ENCODE measurements at places on chromosomes 16 and 17.

DNA sequence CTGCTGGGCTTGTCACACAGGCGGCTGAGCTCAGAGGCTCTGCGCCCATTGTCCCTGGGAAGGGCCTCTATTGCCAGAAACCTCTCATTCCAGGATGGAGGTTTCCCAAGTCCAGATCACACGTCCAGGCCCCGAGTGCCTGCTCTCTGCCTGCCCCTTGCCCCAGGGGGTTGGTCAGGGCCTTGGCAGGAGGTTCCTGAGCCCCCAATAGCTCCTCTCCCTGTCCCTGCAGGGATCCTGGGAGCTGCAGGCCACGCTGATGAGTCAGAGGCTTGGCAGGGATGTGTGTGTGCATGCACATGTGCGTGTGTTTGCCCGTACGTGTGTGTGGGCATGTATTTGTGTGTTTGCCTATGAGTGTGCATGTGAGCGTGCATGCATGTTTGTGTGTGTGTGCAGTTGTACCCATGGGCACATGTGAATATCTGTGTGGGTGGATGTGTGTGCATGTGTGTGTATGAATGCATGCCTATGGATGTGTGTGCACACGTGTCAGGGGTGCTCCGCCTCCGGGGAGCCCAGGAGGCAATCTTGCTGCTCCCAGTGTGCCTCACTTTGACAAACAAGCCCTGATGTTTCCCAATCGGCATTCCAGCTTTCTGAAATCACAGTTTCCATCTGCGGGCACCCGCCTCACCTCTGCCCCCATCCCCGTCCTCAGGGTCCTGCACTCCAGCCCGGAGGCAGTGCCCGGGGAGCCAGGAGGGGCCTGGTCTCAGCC is 98.4 kb upstream of the GSE1 start:
- peaks cover 46% of the 10 kb centered on the region for H3K4me1 ChIP-seq
- H3K27me3 ChIP-seq, result no peaks in the 10 kb centered on the region
- H3K27ac ChIP-seq, result peak overlapping the region; percentile 85
- peaks cover 11% of the 10 kb centered on the region for H3K36me3 ChIP-seq

DNA sequence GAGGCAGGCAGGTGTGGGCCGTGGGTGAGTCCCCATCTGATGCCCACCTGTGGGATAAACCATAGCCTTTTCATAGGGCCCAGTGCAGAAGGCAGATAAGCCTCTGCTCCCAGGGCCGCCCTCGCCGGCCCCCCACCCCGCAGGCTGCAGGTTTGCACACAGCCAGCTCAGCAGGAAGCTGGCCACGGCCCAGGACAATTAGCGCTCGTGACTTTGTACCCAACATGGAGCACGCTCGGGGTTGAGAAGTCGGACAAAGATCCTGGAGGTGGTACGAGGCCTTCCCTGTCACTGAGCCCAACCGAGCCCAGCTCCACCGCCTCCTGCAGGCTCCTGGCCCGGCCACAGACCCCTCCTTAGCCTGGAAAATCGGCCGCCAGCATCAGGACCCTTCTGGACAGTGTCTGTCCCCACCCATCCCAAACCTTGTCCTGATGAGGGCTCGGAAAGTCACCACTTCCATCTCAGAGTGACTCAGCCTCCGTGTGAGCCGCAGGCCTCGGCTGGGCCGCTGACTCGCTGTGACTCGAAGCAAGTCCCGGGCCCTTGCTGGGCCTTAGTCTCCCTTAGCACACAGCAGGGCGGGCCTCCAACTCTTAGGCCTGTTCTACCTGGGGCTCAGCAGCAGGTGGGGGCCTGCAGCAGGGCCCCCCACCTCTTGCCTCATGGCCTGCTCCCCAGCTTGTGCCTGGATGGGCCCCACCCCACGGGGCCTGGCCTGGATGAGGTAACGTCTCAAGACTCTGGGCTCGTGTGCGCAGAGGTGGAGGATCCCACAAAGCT is 22.7 kb downstream of the FAM83G start:
- H3K27ac ChIP-seq, result peak overlapping the region; percentile 72
- peaks cover 14% of the 10 kb centered on the region for H3K36me3 ChIP-seq
- peaks cover 48% of the 10 kb centered on the region for H3K4me1 ChIP-seq
- no peaks in the 10 kb centered on the region for H3K27me3 ChIP-seq

DNA sequence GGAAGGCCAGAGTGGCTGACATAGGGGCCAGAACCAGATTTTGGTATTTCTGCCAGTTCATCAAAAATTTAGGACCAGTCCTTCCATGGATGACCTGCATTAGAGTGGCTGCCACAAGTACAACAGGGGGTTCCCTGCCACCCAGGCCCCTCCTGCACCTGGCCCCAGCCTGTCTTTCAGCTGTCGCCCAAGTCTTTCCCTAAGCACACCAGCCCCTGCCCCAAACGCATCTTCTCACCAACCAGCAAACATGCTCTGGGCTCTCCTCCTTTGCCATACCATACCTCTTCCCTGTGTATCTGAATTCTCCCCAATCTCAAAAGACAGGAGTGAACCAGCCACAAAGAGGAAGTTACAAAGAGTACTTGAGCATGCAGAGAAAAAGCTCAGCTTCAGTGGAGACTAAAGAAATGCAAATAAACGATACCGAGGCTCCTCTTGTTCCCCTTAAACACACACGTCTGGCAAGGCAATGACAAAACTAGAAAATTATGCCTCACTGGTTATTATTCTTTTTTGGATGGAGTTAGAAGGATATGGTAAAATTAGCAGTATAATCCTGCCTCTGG is 130.6 kb downstream of the DYNLRB2 start:
- no peaks in the 10 kb centered on the region for H3K4me1 ChIP-seq
- H3K27me3 ChIP-seq, result no peaks in the 10 kb centered on the region
- DNase-seq, result no peak
- H3K27ac ChIP-seq, result no peak overlapping the region
- no peaks in the 10 kb centered on the region for H3K36me3 ChIP-seq
- no peak overlapping the region for H3K4me3 ChIP-seq

- H3K4me3 ChIP-seq, result no peak overlapping the region
- peaks cover 34% of the 10 kb centered on the region for H3K4me1 ChIP-seq
- no peak for DNase-seq
- H3K27ac ChIP-seq, result no peak overlapping the region
- H3K27me3 ChIP-seq, result peaks cover 84% of the 10 kb centered on the region
- H3K36me3 ChIP-seq, result no peaks in the 10 kb centered on the region
Observed at GRCh38 chr16:12899529-12900143, 1.8 kb upstream of the SHISA9 start.

GRCh38 chr17:7313088-7313889 is 1.9 kb downstream of the GPS2 start:
- H3K27ac ChIP-seq, result no peak overlapping the region
- no peak for DNase-seq
- no peaks in the 10 kb centered on the region for H3K27me3 ChIP-seq

- H3K4me3 ChIP-seq, result no peak overlapping the region
- H3K4me1 ChIP-seq, result peaks cover 21% of the 10 kb centered on the region
- DNase-seq, result no peak
- no peak overlapping the region for H3K27ac ChIP-seq
- no peaks in the 10 kb centered on the region for H3K36me3 ChIP-seq
Observed at GRCh38 chr16:85753976-85754375, 3.1 kb upstream of the C16orf74 start.

DNA sequence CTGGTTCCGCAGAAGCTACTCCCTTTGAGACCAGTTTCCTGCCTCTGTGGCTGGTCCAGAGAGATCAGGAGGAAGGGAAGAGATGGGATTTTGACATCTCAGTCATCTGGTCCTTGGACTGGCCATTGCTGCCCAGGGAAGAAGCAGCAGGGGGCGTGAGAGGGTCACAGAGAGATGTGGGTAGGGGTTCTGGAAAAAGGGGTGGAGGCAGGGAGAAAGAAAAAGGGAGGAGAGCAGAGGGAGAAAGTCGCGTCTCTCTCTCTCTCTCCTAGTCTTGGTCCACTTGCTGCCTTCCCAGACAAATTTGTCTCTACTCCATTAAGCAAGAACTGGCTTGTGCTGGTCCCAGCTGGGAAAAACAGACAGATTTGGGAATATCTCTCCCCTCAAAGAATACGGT is 4.4 kb downstream of the SHBG start:
- no peak overlapping the region for H3K27ac ChIP-seq
- H3K36me3 ChIP-seq, result no peaks in the 10 kb centered on the region
- DNase-seq, result peak; percentile 66
- H3K27me3 ChIP-seq, result peaks cover 6% of the 10 kb centered on the region

DNA sequence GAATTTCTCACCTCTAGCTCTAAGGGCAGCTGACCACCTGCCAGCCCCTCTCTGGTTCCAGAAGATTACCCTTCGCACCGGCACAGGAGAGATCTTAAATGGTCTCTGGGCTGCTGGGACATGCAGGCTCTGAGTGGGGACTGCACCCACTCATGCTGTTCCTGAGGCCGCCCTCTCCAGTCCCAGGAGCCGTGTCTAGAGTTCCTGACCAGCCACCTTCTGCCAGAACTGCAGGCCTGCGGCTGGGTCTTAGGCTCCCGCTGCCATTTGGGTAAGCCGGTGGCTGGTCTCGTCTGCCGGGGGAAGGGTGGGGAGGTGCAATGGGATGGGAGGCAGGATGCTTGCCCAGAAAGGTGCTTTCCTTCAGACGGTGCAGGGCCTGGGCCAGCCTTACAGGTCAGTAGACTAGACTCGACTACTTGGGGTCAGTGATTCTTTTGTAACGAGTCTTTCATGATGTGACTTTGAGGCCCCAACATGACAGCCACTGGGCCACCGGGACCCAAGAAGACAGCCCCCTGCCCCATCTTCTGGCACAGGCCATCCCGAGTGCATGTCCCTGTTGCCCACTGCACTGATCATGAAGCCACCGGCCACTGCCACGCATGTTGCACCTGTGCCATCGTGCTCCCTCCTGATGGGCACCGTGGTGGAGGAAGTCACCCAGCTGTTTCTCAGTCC is 26.4 kb downstream of the B9D1 start:
- H3K4me1 ChIP-seq, result peaks cover 26% of the 10 kb centered on the region
- H3K36me3 ChIP-seq, result peaks cover 40% of the 10 kb centered on the region
- H3K4me3 ChIP-seq, result no peak overlapping the region
- DNase-seq, result no peak

DNA sequence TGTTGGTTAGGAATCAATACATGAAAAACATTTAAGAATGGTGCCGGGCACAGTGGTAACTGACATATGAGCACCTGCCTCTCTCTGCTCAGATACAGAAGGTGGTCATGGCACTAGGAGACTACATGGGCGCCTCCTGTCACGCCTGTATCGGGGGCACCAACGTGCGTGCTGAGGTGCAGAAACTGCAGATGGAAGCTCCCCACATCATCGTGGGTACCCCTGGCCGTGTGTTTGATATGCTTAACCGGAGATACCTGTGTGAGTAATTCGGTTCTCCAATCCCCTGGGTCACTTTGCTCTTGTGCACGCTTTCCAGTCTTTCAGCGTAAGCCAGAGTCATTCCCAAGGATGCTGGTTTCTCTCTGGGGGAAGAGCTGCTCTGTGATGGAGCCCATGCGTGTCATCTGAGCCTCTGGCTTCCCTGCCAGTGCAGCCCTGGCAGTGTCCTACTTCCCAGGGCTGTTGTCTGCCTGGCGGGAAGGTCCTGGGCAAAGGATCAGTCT is 3.0 kb upstream of the CD68 start:
- no peak overlapping the region for H3K27ac ChIP-seq
- no peak overlapping the region for H3K4me3 ChIP-seq
- H3K36me3 ChIP-seq, result peaks cover 71% of the 10 kb centered on the region
- H3K4me1 ChIP-seq, result peaks cover 28% of the 10 kb centered on the region
- no peak for DNase-seq

GRCh38 chr16:11260596-11260966 is 4.6 kb upstream of the SOCS1 start:
- no peaks in the 10 kb centered on the region for H3K27me3 ChIP-seq
- no peak overlapping the region for H3K4me3 ChIP-seq
- no peak for DNase-seq

GRCh38 chr16:84947996-84948850 is 63.1 kb downstream of the ZDHHC7 start:
- no peak overlapping the region for H3K27ac ChIP-seq
- no peak for DNase-seq
- H3K27me3 ChIP-seq, result peaks cover 9% of the 10 kb centered on the region

GRCh38 chr16:89378947-89379771 is 111.2 kb downstream of the ANKRD11 start:
- H3K27me3 ChIP-seq, result no peaks in the 10 kb centered on the region
- peak overlapping the region; percentile 61 for H3K4me3 ChIP-seq
- H3K4me1 ChIP-seq, result peaks cover 31% of the 10 kb centered on the region
- H3K27ac ChIP-seq, result no peak overlapping the region

DNA sequence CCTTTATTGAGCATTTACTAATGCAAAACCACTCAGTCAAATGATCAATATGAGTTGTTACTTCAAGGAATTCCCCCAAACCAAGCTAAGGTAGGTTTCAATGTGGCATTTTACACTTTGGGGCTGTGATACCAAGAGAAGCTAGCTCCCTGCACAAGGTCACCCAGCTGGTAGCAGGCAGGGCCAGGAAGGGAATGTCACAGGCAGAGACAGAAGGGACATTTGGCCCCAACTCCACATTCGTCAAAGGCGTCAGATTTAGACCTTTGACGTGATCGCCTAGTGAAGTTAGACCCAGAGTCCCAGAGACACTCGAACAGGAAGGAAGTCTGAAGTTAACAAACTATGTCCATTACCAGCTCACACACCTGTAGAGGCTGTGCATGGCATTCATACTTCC is 5.5 kb upstream of the SMG1 start:
- H3K4me3 ChIP-seq, result no peak overlapping the region
- no peak overlapping the region for H3K27ac ChIP-seq
- H3K36me3 ChIP-seq, result no peaks in the 10 kb centered on the region
- peaks cover 1% of the 10 kb centered on the region for H3K27me3 ChIP-seq
- peaks cover 10% of the 10 kb centered on the region for H3K4me1 ChIP-seq
- no peak for DNase-seq

DNA sequence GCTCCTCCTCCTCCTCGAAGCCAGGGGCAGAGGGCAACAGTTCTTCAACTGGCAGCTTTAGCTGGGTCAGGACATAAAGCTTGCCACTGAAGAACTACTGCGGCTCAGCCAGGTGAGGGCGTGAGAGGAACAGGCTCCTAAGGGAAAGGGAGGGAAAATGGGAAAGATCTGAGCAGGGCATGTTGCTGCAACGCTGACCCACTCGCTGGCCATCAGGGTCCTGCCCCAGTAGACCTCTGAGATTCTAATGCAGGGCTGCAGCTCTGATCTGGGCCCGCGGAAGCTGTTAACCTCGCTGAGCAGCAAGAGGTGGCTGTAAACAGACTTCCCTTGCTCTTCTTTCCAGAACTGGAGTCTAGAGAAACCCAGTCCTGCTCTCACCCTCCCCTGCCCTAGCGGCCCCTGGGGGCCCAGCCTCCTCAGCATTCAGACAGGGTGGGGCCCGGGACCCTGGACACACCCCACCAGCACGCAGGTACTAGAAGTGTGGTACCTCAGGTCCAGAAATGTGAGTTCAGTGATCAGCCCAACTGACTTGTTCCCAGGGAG is 3.8 kb upstream of the TLCD2 start:
- H3K4me3 ChIP-seq, result peak overlapping the region; percentile 92
- H3K27me3 ChIP-seq, result no peaks in the 10 kb centered on the region
- H3K27ac ChIP-seq, result peak overlapping the region; percentile 99

Measured in mesenchymal stem cell (in vitro differentiated cells and primary cell).